ENCODE measurements at places on chromosomes 4 and X. TPM values are rescaled to one million over a fixed set of nuclear protein-coding genes. Genes with fewer than 3 reads are reported as not detected.

FGB gene
- total RNA-seq: not detected

S100P gene
- total RNA-seq: not detected

CXorf65 gene
- total RNA-seq: 1.8 TPM

MTMR1 gene
- 57.6 TPM for total RNA-seq

HEPH gene
- not detected for total RNA-seq
